Large intestine (tissue), 12 donors: ENCODE measurements at places on chromosomes 11 and 22.

GRCh38 chr11:86335131-86335767 lies 33.2 kb downstream of the HIKESHI start:
- DNase-seq: no peak

- no peak for DNase-seq
These were observed 99.2 kb downstream of the GALNT18 start for GRCh38 chr11:11522591-11522990.

GRCh38 chr11:131217313-131218310 lies 152.8 kb upstream of the NTM start:
- DNase-seq: no peak

DNA sequence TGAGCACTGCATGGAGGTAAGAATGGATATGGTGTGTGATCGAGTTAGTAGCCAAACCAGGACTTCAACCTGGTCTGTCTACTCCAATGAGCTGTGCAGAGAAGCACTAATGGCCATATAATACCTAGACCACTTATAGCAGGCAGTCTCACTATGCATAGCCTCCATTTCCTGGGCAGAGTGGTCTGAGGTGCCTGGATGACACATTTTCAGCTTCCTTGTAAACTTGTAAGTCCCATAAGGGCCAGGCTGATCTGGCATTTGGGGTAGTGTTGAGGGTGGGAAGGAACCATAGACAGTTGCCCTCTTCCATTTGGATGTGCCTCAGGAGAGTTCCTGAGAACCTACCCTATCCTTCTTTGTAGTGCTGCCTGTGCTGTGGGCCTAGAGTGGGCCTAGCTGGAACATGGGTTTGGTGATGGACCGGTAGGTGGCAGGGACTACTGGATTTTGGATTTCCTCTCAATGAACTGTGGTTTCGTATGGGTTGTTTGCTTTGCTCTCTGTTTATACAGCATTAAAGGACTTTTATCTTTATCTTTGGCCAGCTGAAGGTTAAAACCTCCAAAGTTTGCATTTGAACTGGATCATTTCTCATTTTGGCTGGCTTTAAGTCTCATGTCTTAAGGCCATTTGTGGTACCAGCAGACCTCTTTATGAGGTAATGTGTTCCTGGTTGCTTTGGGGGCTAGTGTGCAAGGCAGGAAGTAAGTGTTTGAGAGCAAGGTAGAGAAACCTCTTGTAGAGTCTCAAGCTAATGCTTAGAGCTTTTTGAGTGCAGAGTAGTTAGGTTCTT lies 86.9 kb downstream of the STIM1 start:
- DNase-seq: no peak

DNA sequence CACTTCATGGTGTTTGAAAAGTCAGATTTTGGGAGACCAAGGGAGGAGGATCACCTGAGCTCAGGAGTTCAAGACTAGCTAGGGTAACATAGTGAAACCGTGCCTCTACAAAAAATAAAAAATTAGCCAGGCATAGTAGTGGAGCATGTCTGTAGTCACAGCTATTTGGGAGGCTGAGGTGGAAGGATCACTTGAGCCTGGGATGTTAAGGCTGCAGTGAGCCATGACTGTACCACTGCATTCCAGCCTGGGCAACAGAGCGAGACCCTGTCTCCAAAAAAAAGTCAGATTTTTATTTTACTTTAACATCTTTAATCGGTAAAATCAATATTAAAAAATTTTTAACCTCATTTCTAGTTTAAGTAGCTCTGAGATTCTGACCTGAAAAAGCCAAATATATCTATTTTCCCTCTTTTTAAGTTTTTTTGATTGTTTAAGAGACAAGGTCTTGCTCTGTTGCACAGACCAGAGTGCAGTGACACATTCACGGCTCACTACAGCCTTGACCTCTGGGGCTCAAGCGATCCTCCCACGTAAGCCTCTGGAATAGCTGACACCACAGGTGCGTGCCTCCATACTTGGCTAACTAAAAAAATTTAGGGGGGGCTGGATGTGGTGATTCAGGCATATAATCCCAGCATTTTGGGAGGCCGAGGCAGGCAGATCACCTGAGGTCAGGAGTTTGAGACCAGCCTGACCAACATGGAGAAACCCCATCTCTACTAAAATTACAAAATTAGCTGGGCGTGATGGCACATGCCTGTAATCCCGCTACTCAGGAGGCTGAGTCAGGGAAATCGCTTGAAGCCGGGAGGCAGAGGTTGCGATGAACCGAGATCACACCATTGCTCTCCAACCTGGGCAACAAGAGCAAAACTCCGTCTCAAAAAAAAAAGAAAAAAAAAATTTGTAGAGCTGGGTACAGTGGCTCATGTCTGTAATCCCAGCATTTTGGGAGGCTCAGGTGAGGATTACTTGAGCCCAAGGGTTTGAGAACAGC lies 48.4 kb downstream of the SFI1 start:
- DNase-seq: no peak

DNA sequence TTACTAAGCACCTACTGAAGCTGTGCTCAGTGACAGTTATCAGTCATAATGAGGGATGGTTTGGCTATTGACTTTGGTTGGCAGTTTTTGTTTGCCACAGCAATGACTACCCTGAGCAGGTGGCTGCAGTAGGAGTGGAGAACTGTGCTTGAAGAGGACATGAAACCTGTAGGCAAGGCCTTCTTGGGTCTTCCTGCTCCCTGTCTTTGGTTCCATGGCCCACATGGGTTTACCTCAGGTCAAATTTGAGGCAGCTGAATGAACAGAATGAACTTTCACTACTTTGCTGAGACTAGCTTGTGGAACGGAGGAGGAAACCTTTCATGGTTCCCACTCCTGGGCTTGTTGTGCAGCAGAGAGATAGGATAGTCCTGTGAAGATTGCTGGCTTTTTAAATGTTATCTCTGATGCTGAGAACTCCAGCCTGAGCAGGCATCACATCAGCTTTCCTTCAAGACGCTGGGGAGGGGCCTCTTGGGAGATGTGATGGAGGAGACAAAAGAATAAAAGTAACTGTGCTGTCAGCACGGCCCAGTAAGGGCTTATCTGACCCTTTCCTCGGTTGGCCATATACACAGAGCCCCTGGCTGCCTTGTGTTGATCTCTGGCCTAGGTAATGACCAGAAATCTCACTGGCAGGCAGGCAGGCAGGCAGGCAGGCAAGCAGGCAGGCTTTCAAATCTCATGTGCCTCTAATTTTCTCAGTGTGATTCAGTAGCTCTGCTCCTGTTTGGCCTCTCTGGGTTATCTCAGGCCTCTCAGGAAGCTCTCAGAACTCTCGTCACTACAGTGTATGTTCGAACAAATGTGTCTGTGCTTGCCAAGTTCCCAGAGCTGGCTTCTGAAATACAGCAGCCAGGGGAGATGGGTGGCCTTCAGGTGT lies 12.0 kb downstream of the STIM1 start:
- peak; percentile 76 for DNase-seq

DNA sequence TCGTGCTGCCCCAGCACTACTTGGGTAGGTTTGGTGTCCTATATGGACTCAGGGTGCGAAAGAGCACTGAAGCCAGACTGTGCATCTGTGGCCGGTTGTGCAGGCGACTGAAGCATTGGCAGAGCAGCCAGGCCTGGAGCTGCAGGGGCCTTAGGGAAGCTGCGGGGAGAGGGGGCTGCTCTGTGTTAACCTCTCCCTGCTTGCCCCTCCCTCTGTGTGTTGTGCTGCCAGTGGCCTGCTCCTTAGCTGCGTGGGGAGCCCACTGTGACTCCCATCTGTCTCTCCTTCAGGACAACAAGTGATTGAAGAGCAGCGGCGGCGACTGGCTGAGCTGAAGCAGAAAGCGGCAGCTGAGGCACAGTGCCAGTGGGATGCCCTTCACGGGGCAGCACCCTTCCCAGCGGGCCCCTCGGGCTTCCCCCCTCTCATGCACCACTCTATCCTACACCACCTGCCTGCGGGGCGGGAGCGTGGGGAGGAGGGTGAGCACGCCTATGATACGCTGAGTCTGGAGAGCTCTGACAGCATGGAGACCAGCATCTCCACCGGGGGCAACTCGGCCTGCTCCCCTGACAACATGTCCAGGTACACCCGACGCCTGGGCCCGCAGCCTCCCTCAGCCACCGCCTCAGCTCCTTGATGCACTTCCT lies 34.3 kb downstream of the TREH start:
- DNase-seq: no peak

DNA sequence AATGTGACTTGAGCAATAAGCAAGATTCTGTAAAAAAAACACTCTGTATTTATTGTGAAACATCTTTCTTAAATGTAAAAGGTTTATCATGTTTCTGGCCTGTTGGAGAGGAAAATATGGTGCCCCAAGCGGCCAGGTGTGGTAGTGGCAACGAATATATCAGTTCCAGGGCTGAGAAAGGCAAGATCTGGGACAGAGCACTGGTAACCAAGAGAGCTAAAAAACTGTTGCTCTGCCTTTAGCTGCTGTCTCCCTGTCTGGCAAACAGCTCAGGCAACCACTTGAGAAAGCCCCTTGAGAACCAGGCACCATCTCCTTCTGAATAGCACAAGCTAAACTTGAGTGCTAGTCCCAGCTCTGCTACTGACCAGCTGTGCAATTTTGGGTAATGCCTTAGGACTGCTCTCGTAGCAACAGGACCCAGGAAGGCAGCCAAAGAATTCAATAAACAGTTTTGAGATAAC lies 129.9 kb downstream of the KCNC1 start:
- no peak for DNase-seq

- DNase-seq: peak; percentile 90
These were observed 26.0 kb downstream of the DUSP8 start for GRCh38 chr11:1546077-1546535.

GRCh38 chr11:7570938-7571521 lies 57.2 kb downstream of the PPFIBP2 start:
- no peak for DNase-seq

DNA sequence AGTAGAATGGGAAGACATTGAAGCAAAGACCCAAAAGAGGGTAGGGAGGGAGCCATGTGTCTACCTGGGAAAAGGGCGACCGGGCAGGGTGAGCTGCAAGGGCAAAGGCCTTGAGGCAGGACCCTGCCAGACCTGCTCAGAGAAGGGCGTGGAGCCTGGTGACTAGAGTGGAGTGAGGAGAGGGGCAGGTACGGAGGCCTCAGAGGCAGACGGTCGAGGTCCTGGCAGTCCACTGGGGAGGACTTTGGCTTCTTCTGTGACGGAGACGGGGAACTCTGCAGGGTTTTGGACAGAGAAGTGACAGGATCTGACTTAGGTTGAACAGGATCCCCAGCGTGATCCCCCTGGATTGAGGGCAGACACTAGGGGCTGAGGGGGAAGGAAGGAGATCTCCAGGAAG lies 12.9 kb downstream of the RIBC2 start:
- DNase-seq: no peak

GRCh38 chr11:130535520-130535919 lies 87.1 kb downstream of the ADAMTS15 start:
- DNase-seq: no peak

DNA sequence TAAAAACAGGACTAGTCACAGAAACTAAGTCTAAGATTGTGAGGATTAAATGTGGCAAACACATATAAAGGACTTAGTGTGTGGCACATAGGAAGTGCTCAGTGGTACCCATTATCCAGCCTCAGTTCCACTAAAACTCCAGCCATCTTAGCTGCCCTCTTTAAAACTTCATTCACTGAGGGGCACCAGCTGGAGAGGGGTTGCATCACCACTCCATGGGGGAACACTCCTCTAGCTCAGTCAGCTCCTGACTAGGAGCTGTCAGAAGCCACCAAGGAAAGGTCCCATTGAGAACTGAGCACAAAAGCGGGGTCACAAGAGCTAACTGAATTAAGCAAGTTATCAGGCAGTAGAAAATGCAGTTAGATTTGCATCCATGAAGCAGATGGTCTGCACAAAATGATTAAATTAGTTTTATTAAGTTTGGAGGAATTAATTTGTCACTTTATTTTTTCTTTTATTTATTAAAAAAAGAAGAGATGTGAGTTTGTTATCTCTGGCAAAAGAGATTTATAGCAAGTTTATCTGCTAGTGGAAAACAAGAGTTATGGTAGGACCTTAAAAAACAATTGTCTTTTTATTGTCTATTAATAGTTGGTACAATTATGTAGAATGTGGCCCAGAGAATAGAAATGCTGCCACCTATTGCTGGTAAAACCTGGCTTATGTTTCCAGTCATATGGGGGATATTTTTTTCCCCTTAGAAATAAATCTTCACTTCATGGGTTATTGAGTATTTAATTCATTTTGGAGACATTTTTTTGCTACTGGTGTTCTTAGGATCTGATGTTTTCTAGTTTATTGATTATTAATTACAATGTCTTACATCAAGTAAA lies 95.7 kb downstream of the NAV2 start:
- no peak for DNase-seq

DNA sequence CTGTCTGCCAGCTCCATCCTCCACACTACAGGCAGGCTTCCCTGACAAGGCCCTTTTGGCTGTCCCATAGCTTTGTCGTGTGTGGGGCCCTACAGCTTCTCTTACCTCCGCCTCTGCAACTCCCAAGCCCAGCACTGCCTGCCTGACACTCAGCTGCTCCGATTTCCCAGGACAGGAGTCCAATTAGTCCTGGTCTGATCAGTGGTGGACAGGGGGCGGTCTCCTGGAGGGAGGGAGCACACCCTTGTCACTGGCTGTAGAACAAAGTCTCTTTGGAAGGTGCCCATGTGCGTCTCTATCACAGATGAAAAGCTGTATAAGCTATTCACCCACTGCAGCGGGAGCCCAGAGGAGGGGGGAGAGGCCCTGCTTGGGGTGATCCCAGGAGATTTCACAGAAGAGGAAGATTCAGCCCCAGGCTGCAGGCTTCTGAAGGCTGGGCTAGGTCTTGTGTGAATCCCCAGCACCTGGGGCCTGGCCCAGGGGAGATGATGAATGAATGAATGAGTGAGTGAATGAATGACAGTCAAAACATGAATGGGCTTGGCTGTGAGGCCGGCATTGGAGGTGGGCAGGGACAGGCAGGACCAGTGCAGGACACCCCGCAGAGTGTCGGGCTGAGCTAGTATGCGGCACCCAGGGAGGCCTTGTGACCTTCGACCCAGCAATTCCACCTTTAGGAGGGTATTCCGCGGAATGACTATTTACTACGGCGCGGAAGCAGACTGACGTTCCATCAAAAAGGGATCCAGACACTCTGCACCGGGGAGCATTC lies 142.4 kb downstream of the CACNA1I start:
- peak; percentile 71 for DNase-seq

GRCh38 chr11:111577821-111578220 lies 24.4 kb upstream of the SIK2 start:
- no peak for DNase-seq

GRCh38 chr11:83159902-83160865 lies 3.3 kb downstream of the PCF11 start:
- DNase-seq: peak; percentile 57

- DNase-seq: no peak
These were observed 5.1 kb upstream of the IGSF9B start for GRCh38 chr11:133961890-133962289.

DNA sequence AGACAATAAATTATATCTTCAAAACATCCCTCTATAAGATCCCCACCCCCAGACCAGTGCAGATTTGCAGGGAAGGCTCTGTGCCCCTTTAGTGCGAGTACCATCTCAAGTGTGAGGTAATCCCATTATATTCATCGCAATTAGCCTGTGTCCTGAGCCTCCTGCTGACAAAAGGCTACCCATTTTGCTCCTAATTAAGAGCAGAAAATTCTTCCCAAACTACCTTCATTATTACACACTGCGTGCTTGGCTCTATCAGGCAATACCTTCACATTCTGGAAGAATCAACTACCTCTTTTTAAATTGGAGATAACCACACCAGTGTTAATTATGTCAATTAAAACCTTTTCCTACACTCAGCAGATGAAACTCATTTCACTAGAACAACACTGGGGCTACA lies 1133.4 kb upstream of the CCDC90B start:
- no peak for DNase-seq

- no peak for DNase-seq
These were observed 311.4 kb downstream of the NELL1 start for GRCh38 chr11:20980736-20981135.

- no peak for DNase-seq
These were observed 37.3 kb upstream of the MYH9 start for GRCh38 chr22:36424901-36425579.

- DNase-seq: no peak
These were observed 118.2 kb upstream of the SLC5A12 start for GRCh38 chr11:26839911-26840698.
